ENCODE measurements at places on chromosomes 13 and 19. TPM values are rescaled to one million over a fixed set of nuclear protein-coding genes. Genes with fewer than 3 reads are reported as not detected.
A peak's percentile ranks its signal among the peaks of the same experiment; 100 is the strongest.

GRCh38 chr13:48235341-48236135 lies 2.5 kb downstream of the ITM2B start:
- peak; percentile 71 for DNase-seq

The CD37 gene
- total RNA-seq, result not detected

DNA sequence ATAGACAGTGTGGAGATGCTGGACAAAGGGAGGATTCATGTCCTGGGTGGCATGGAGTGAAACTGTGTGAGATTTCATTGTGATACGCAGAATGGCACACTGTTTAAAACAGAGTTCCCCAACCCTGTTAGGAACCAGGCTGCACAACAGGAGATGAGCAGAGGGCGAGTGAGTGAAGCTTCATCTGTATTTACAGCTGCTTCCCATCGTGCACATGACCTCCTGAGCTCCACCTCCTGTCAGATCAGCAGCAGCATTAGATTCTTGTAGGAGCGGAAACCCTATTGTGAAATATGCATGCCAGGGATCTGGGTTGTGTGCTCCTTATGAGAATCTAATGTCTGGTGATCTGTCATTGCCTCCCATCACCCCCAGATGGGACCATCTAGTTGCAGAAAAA lies 72.5 kb downstream of the RAP2A start:
- peak; percentile 68 for DNase-seq

DNA sequence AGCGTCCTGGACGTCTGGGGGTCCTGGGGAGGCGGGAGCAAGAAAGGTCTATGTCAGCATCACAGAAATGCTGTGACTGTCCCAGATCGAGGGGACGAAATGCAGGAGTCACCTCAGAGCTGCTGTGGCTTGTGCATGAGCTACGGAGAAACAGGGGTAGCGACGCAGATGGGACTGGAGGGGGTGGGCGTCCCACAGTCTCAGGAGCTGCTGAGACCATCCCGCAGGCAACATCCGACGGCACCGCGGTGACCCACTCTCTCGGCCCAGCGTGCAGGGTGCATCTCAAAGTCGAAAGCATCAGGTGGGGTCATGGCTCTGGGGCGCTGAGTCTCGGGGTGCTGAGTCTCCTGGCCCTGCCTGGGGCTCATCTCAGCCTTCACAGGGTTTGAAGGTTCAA lies 37.4 kb upstream of the C13orf46 start:
- no peak for DNase-seq

The SIGLEC11 gene
- not detected for total RNA-seq

All from A673 (cell line).